Tibial nerve (tissue), 4 donors: ENCODE measurements at places on chromosomes 7 and 10.

GRCh38 chr7:2716906-2717292 lies 28.9 kb downstream of the AMZ1 start:
- H3K36me3 ChIP-seq = no peaks in the 10 kb centered on the region
- no peak for DNase-seq
- no peaks in the 10 kb centered on the region for H3K27me3 ChIP-seq
- no peak overlapping the region for H3K4me3 ChIP-seq

DNA sequence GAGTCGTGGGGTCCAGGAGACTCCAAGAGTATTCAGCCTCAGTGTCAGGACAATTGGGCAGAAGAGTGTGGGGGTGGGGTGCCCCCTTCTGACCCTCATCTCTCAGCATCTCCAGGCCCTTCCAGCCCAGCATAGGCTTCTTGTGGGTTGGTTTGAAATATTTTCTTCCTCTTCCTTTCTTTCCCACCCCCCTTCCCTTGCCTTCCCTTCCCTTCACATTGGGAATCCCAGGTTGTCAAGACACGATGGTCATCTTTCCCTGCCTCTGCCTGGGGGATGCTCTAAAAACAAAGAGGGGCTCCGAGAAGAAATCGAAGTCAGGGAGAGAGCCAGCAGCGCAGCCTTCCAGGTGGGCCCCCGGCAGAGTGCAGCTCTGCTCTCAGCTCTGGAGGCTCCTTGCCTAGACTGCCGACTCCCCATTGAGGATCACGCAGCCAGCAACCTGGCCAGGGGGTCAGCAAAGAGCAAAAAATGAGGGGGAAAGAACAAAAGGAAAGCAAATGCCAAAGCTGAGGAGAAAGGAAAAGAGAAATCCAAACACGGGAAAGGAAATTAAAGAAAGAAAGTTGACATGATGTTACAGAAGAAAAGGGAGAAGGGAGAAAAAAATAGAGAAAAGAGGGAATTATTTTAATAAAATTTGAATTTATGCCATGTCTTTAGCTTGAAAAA lies 1.5 kb downstream of the PAX2 start:
- H3K27me3 ChIP-seq = peaks cover 4% of the 10 kb centered on the region
- DNase-seq = no peak
- no peak overlapping the region for H3K27ac ChIP-seq
- peaks cover 79% of the 10 kb centered on the region for H3K4me1 ChIP-seq
- H3K36me3 ChIP-seq = no peaks in the 10 kb centered on the region
- no peak overlapping the region for H3K4me3 ChIP-seq

DNA sequence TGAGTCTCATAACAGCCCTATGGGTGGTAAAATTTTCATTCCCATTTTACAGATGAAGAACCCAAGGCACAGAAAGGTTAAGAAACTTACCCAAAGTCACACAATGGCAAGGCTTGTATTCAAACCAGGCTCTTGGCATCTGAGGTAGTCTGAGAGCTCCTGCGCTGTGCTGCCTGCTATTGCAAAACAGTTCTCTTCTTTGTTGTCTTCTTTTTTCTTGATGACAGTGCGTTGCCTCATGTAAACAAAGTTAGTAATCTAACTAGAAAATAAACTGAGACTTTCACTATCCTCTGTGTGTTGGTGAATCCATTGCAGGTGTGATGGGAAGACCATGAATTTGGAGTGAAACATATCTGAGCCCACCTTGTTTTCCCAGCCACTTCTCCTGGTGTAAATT lies 240.8 kb downstream of the PTEN start:
- no peaks in the 10 kb centered on the region for H3K36me3 ChIP-seq
- no peak overlapping the region for H3K27ac ChIP-seq
- H3K27me3 ChIP-seq = no peaks in the 10 kb centered on the region
- H3K4me1 ChIP-seq = no peaks in the 10 kb centered on the region
- no peak overlapping the region for H3K4me3 ChIP-seq

GRCh38 chr10:11237571-11237970 lies 219.9 kb downstream of the CELF2 start:
- DNase-seq = no peak
- H3K4me1 ChIP-seq = peaks cover 57% of the 10 kb centered on the region
- no peak overlapping the region for H3K4me3 ChIP-seq
- H3K27ac ChIP-seq = no peak overlapping the region
- H3K36me3 ChIP-seq = no peaks in the 10 kb centered on the region
- no peaks in the 10 kb centered on the region for H3K27me3 ChIP-seq

DNA sequence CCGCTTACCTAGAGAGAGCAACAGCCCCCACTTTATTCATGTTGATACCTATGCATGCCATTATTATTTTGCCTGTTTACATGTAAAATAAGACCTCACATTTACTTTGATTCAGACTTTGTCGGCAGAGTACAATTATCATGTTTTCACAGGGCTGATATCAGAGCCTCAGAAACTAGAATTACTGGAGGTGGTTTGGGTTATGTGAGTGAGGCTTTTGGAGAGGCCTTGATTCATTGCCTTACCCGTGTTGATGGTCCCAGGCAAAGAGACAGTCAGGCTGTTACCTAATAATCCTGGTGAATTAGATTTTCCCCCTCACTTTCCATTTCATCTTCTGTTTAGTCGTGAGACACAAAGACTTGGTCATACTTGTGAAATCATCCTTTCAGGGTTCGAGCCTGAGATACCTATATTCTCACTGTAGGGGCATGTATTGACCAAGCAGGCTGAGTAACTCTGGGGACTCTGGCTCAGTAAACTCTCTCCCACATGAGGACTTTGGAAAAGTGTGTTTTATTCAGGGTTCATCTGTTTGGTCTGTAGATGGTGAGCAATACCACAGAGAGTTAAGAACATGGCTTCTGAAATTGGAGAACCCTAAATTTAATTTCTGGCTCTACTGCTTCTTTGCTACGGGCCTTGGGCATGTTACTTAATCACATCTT lies 150.9 kb downstream of the CELF2 start:
- peak overlapping the region; percentile 25 for H3K27ac ChIP-seq
- H3K36me3 ChIP-seq = peaks cover 29% of the 10 kb centered on the region
- H3K4me1 ChIP-seq = peaks cover 37% of the 10 kb centered on the region
- no peaks in the 10 kb centered on the region for H3K27me3 ChIP-seq
- DNase-seq = no peak

GRCh38 chr7:158382363-158383254 lies 205.0 kb downstream of the PTPRN2 start:
- H3K27ac ChIP-seq = no peak overlapping the region
- no peaks in the 10 kb centered on the region for H3K4me1 ChIP-seq
- DNase-seq = no peak
- H3K36me3 ChIP-seq = no peaks in the 10 kb centered on the region
- no peaks in the 10 kb centered on the region for H3K27me3 ChIP-seq

GRCh38 chr10:106815427-106816043 lies 349.0 kb downstream of the SORCS1 start:
- H3K4me3 ChIP-seq = no peak overlapping the region
- no peaks in the 10 kb centered on the region for H3K27me3 ChIP-seq
- H3K27ac ChIP-seq = peak overlapping the region; percentile 73
- DNase-seq = no peak
- no peaks in the 10 kb centered on the region for H3K36me3 ChIP-seq
- H3K4me1 ChIP-seq = peaks cover 50% of the 10 kb centered on the region

DNA sequence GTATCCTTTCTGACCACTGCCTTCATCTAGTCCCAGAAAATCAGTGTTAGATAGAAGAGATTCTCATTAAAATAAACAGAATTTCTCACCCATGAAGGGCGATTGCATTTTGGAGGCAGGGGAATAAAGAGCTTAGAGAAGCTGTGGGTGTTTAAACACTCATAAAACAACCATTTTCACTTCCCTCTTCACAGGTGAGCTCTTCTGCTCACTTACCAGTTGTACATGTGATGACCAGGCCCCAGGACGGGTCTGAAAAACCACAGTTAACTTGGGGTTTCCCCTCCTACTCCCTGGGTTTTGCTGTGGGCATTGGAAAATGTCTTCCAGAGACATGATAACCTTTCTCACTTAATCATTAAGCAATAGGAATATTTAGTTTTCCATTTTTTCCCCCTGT lies 411.6 kb upstream of the DPP6 start:
- no peak overlapping the region for H3K27ac ChIP-seq
- H3K4me1 ChIP-seq = no peaks in the 10 kb centered on the region
- no peaks in the 10 kb centered on the region for H3K27me3 ChIP-seq
- DNase-seq = no peak
- no peaks in the 10 kb centered on the region for H3K36me3 ChIP-seq

- no peaks in the 10 kb centered on the region for H3K36me3 ChIP-seq
- no peaks in the 10 kb centered on the region for H3K27me3 ChIP-seq
- H3K27ac ChIP-seq = no peak overlapping the region
- DNase-seq = no peak
These were observed 95.2 kb downstream of the PLCE1 start for GRCh38 chr10:94088926-94089381.

- H3K27ac ChIP-seq = no peak overlapping the region
- no peaks in the 10 kb centered on the region for H3K27me3 ChIP-seq
- no peak for DNase-seq
These were observed 1.5 kb upstream of the ATP6V0A4 start for GRCh38 chr7:138799336-138800000.

DNA sequence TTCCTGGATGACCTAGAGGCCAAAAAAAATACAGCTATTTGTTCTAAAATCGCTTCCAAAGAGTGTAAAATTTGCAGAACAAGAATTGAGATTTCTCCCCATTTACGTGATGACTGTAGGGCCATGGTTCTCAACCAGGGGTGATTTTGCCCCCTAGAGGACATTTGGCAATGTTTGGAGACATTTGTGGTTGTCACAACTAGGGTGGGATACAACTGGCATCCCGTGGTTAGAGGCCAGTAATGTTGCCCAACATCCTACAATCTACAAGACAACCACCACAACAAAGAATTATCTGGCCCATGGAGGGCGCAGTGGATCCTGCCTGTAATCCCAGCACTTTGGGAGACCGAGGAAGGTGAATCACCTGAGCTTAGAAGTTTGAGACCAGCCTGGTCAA lies 22.8 kb upstream of the MALSU1 start:
- no peaks in the 10 kb centered on the region for H3K4me1 ChIP-seq
- no peak overlapping the region for H3K4me3 ChIP-seq
- H3K27ac ChIP-seq = no peak overlapping the region
- no peaks in the 10 kb centered on the region for H3K27me3 ChIP-seq

DNA sequence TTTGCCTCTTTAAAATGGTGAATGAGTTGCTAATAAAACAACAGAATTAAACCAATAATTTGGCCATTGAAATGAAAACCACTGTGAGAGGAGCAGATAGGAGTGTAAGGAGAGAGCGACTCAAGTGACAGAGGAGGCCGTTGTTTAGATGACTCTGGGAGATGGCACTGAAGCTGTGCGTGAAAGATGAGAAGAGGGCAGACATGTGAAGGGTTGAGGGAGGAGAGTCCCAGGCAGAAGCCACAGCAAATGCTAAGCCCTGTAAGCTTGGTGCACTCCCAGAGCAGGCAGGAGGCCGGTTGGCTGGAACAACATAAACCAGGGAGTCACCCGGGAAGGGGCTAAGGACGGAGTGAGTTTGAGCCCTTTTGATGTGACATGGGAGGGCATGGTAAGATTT lies 814 bp upstream of the OPALIN start:
- no peak overlapping the region for H3K27ac ChIP-seq
- no peaks in the 10 kb centered on the region for H3K27me3 ChIP-seq
- H3K36me3 ChIP-seq = no peaks in the 10 kb centered on the region
- no peak overlapping the region for H3K4me3 ChIP-seq
- no peaks in the 10 kb centered on the region for H3K4me1 ChIP-seq

GRCh38 chr7:44218418-44219201 lies 17.8 kb downstream of the YKT6 start:
- H3K4me3 ChIP-seq = no peak overlapping the region
- H3K36me3 ChIP-seq = peaks cover 16% of the 10 kb centered on the region
- H3K27ac ChIP-seq = no peak overlapping the region
- H3K4me1 ChIP-seq = no peaks in the 10 kb centered on the region

DNA sequence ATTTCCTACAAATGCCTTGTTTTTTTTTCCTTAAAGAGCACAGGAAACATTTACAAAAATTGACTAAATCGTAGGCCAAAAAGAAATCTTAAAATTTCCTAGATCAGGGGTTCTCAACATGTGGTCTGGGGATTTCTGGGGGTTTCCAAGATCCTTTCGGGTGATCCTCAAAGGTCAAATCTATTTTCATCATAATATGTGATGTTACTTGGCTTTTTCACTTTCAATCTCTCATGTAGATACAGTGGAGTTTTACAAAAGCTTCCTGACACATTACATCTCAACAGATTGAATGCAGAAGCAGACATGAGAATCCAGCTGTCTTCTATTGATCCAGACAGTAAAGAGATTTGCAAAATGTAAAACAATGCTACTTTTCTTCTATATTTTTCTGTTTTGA lies 497.3 kb downstream of the INHBA start:
- no peaks in the 10 kb centered on the region for H3K4me1 ChIP-seq
- DNase-seq = no peak
- H3K27me3 ChIP-seq = no peaks in the 10 kb centered on the region
- no peaks in the 10 kb centered on the region for H3K36me3 ChIP-seq
- H3K4me3 ChIP-seq = no peak overlapping the region
- H3K27ac ChIP-seq = no peak overlapping the region

- H3K36me3 ChIP-seq = no peaks in the 10 kb centered on the region
- H3K27me3 ChIP-seq = no peaks in the 10 kb centered on the region
- H3K4me3 ChIP-seq = no peak overlapping the region
- DNase-seq = no peak
These were observed 342.6 kb downstream of the TCERG1L start for GRCh38 chr10:130968964-130969363.

DNA sequence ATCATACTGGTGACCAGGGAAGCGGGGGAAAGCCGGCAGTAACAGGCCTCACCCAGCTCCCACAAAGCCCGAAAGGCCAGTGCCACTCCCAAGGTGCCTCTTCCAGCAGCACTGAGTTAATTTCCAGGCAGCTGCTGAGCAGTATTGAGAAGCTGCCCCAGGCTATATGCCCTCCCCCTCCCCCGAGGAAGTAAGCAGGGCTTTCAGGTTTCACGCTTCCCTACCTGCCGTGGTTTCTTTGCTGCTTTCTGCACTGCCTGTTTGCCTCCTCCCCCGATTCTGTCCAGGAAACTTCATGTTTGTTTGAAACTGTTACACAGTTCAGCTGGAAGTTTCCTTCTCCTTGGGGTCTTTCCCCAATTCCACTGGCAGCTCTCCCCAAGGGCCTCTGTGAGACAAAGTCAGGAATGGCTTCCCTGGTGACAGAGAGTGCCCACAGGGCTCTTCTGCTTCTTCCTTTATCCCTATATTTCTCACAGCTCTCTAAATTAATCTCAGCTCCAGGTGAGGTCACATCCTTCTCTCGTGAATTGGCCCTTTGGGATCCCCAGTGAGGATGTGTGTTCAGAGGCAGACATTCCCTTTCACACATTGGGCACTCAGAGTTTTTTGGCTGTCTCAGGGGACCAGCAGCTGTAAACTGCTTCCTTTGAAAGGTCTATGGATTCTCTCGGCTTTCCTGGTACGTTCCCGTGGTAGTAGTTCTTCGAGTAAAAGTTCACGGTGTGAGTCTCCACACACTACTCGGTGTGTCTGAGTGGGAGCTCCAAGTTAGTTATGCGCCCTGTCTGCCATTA lies 19.4 kb downstream of the C1GALT1 start:
- no peaks in the 10 kb centered on the region for H3K27me3 ChIP-seq
- H3K36me3 ChIP-seq = no peaks in the 10 kb centered on the region
- DNase-seq = no peak
- peaks cover 8% of the 10 kb centered on the region for H3K4me1 ChIP-seq
- no peak overlapping the region for H3K27ac ChIP-seq
